ENCODE measurements at places on chromosomes 3 and 15.

DNA sequence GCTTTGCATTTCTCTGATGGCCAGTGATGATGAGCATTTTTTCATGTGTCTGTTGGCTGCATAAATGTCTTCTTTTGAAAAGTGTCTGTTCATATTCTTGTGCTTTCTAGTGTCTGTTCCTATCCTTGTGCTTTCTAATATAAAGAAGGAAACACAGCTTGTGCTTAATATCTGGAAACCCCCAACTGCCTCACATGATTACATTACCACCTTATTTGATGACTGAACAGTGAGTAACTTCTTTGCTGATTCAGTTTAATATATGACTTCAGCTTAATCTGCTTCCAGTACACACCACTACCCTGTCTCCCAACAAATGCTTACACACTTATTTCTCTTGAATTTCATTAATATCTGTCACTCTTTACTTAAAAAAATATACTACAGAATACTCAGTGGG, 835.1 kb downstream of the EDEM1 start:
- DNase-seq, result no peak

GRCh38 chr15:94125156-94125555, 106.2 kb upstream of the MCTP2 start:
- no peak for DNase-seq

- DNase-seq, result no peak
Observed at GRCh38 chr15:49844390-49844789, 223.5 kb downstream of the DTWD1 start.

DNA sequence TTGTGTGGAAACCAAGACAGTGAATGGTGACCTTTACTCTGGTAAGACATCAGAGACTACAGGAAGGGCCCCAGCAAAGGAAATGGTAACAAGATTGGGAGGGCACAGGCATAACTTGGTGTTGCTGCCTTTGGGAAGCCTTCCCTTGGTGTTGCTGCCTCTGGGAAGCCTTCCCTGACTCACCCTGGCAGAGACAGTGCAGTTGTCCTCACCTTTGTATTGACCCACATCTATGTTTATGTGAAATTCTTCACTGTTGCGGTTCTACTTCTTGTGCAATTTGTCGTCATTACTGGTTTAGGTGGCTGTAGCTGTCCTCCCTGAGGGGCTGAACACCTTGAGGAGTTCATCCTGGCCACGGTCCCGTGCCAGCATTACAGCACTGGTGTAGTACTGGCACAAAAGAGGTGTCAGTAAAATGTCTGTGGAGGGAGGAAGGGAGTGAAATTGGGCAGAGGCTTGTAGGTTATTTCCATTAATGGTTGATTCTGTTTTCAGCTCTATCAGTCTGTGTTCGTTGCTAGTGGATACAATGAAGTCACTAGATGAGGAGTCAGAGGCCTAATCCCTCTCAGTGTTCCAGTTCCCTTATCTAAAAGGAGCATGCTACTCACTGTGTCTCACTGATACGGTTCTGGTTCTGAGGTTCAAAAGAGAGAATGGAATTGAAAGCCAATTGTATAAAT, 21.6 kb downstream of the IFT122 start:
- no peak for DNase-seq

DNA sequence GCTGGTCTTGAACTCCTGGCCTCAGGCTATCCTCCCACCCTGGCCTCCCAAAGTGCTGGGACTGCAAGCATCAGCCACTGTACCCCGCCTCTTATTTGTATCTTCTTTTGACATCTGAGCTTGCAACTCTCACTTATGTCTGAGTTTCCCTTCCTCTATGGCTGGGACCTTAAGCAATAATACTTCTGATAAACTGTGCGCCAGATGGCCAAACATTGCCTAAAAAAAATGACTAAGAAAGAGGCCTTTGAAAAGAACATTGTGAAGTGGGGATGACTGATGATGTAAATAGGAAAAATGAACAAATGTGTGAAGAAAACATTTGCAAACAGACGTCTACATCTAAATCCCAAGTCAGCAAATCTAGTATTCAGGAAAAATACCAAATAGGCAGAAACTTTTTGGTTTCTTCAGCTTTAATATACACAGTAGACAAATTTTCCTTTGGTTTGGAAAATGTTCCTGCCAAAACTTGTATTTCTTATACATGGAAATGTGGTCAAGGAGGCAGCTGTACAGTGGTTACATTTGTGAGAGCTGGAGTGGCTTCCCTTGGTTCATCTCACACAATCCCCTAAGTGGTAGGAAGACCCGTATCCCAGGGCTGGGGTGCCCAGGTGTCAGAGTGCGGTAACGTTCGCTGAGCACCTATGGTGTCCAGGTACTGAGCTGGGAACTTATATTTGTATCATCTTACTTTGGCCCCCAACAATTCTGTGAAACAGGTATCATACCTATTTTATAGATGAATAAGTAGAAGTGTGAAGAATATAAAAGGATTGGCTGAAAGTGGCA, 11.6 kb upstream of the TFRC start:
- no peak for DNase-seq

GRCh38 chr15:70876011-70876410, 16.2 kb downstream of the THAP10 start:
- DNase-seq, result no peak

GRCh38 chr3:6204891-6205290, 656.0 kb upstream of the GRM7 start:
- DNase-seq, result no peak

DNA sequence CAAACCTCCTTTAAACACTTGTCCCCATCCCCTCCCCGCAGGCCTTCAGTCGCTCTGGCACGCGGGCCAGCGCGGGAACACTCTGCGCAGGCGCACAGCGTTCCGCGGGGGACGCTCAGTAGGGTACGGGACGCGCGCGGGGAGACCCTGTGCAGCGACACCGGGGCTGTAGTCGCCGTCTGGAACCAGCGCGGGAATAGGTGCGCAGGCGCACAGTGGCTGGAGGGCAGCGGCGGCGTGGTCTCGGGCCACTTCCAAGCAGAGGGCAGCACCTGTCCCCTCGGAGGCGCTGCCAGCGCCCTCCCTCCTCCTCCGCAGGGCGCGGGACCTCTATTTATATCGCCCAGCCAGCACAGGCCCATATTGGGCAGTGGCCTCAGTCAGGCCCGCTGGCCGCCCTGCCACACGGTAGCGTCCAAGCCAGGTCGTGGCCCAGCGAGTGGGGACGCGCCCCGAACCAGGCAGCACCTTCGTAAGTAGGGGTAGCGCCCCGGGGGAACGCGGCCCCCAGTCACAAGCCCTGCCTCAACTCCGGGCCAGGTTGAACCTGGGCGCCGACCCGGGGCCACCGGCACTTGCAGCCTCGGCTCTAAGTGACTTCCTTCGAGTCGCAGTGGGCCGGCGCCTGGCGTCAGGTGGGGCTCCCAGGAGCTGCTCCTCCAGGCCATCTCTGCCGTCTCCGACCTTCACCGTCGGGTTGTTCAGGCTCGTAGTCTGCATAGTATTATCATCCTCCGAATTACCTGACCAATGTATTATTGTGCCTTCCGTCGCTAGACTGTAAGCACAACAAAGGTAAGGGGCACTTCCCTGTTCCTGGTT, at the start of gene KBTBD12:
Gene KBTBD12, plus strand, starts transcription at position 118 of the 822 bp plus-strand sequence. CDS start 7,830 bp downstream, outside the sequence.
- no peak for DNase-seq

DNA sequence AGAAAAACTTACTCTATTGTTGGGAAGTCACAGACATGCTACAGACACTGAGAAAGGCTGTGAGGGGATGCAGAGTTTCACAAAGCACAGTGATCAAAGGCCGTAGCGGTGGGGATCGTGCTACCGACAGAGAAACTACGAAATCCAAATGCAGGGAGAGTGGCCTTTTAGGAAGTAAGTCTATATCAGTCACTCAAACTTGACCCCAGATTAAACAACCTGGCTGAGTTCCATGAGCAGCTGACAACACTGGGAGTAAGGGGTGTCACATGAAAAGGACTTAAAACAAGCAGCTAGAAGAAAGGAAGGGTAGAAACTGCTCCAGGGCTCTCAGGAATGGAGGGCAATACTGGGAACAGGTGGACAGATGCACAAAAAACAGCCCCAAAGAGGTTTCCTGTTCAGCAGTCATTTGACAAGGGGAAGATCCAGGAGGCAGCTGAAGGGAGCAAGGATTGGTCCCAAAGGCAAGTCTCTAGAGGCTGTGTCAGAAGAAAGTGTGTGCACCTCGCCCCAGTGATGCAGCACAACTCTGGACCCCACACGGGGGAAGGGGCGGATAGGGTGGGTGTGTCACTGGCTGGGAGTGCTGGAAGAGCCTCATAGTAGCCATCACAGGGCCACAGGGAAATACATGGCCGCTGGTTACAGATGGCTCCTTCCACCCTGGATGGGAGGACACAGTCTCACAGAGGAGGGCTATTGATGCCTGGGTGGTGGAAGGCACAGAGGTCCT, 20.3 kb upstream of the HDAC11 start:
- DNase-seq, result no peak

DNA sequence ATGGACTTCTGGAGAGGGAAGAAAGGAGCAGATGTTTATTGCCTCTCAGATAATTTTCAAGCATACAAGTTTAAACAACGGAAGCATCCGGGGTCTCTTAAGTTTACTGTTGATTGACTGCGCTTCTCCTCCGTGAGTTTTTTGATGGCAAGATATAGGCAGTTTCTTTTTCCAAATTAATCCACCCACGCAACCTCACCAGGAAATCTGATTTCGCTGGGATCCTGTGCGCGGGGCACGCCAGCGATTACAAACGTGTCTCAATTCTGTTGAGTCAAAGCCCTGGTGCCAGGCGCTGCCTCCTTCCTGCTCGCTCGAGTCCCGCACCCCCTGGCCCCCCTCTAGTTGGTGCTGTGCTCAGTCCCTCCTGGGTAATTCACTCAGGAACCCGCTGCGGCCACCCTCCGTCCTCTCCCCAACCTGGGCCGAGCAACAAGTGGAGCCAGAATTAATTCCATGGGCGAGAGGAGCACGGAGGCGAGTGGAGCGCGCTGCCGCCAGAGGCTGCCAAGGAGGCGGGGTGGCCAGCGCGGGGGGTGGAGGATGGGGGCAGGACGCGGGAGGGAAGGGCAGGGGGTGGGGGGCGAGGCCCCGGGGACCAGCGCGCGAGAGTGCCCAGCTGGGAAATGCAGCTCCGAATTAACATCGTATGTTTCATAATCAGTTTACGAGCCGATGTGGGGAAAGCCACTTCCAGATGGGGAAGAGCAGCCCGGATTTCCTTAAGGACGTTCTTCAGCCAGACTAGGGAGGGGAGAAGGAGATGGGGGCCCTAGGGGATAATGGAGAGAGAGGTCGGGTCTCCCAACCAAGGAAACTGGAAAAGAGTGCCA, 6.0 kb downstream of the WNT5A start:
- DNase-seq, result no peak

DNA sequence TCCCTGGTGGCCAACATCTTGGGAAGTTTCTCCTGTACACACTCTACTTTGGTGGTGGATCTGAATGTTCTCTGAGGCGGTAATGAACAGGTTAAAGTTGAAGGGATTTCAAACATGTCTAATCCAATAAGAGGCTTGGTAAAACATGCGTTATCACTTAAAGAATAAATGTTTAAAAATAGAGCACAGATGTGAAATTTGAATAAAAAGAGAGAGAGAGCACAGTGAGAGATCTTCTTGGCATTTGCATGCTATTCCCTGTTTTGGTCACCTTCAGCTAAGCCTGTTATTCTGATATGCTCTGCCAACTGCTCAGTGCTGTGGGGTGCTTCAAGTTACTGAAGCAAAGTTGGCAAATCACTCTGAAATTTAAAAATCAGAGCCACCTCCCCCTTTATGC, 237.7 kb upstream of the WNT5A start:
- no peak for DNase-seq

DNA sequence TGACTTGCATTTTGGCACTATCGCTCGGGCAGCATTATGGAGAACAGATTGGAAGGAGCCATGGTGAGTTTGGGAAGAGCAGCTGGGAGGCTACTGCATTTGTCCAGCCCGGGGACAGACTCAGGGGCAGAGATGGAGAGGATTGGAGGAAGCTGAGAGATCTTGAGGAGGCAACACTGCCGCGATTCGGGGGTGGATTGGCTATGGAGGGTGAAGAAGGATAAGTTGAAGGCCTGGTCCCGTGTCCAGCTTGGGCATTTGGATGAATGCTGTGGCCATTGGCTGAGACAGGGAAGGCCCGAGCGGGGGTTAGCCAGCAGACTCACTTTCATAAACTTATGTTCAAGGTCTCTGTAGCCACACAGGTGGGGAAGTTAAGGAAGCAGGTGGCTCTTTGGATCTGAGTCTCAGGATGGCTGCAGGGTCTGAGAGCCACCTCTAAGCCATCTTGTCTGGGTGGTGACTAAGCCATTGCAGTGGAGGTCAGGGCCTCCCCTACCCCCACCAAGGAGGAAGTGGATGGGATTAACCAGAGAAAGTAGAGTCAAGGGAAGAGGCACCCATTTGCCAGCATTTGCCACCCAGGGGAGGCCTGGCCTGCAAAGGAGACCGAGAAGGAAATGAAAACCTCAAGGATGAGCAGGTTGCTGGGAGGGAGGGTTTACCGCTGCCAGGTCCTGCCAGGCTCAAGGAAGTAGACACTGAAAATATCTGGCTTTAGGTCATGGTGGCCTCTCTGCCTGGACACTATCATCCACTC, 144.0 kb upstream of the TLE3 start:
- DNase-seq, result no peak

DNA sequence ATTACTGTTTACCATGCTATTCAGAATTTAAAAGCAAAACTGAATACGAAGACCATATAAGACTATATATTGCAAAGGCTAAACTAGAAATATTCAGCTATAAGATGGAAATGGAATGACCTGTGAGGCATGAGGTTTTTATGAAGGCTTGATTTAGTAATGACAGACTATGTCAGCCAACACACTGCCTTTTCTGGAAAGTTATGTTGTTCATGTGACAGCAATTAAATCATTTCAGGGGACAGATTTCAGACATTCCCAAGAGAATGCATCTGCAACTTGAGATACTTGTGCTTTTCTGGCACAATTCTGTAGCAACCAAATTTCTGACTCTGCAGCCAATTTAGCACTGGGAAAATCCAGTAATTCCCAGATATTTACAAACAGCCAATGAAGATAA, 8.6 kb upstream of the GATM start:
- DNase-seq, result no peak

- DNase-seq, result peak; percentile 73
Observed at GRCh38 chr3:16067837-16068471, 106.5 kb upstream of the GALNT15 start.

- DNase-seq, result no peak
Observed at GRCh38 chr15:51735228-51736010, 2.0 kb downstream of the LYSMD2 start.

- DNase-seq, result no peak
Observed at GRCh38 chr15:68877626-68878025, 52.7 kb upstream of the SPESP1 start.

DNA sequence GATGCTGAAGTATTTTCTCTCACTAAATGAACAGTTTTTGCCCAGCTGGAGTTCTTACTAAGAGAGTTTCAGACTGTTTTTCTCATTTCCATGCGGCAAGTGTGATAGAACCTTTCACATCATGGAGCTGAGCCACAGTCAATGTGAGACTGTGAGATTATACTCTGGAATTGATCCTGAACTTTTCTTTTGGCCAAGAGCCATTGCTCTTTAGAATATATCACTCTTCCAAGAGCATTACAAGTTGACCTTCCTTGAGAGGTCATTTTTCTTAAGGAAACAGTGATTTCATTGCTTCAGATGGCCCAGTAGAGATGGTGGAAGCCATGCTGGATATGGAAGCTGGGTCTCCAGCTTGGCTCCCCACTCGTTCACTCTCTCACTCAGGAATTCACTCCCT, 212.9 kb upstream of the UMPS start:
- no peak for DNase-seq

All from SJCRH30 (cell line).